Placental pericyte (primary cell): ENCODE measurements at places on chromosomes 5 and 9. TPM values are rescaled to one million over a fixed set of nuclear protein-coding genes. Genes with fewer than 3 reads are reported as not detected.

The LCN12 gene
- 0.88 TPM in 1 of 2 replicates, not detected in the other for total RNA-seq

The TMC1 gene
- total RNA-seq = 0.86 TPM in 1 of 2 replicates, not detected in the other

The TICAM2 gene
- 1.1 and 9.7 TPM in 2 replicates for total RNA-seq

The TRAF1 gene
- 1.1 and 1.7 TPM in 2 replicates for total RNA-seq

The PPP3R2 gene
- not detected in 2 replicates for total RNA-seq

The PCDHGB1 gene
- 1.8 and 1.9 TPM in 2 replicates for total RNA-seq

The ACOT12 gene
- 0.57 and 0.66 TPM in 2 replicates for total RNA-seq

The KIAA1958 gene
- total RNA-seq = 1.5 and 1.7 TPM in 2 replicates

The UNC13B gene
- 28.9 and 35.4 TPM in 2 replicates for total RNA-seq

The SPINK4 gene
- 1.3 and 1.8 TPM in 2 replicates for total RNA-seq

The ARID3C gene
- total RNA-seq = 0.22 TPM in 1 of 2 replicates, not detected in the other

The RNF180 gene
- total RNA-seq = 1.0 and 1.3 TPM in 2 replicates

The SNCB gene
- 0.14 TPM in 1 of 2 replicates, not detected in the other for total RNA-seq

The ANKDD1B gene
- total RNA-seq = 0.44 TPM in 1 of 2 replicates, not detected in the other

The PCDHB2 gene
- 0.22 and 0.29 TPM in 2 replicates for total RNA-seq

The PDGFRB gene
- total RNA-seq = 114 and 359 TPM in 2 replicates

The RNF208 gene
- 0.22 and 0.43 TPM in 2 replicates for total RNA-seq

The DBH gene
- total RNA-seq = not detected in 2 replicates

The FOXD4L5 gene
- total RNA-seq = 0.14 TPM in 1 of 2 replicates, not detected in the other

The AK8 gene
- total RNA-seq = 0.14 and 0.66 TPM in 2 replicates

The SLC4A9 gene
- not detected in 2 replicates for total RNA-seq

The ARHGAP26 gene
- total RNA-seq = 2.6 and 3.1 TPM in 2 replicates

The LRRC26 gene
- not detected in 2 replicates for total RNA-seq

The CCL27 gene
- total RNA-seq = not detected in 2 replicates

The NUTM2G gene
- not detected in 2 replicates for total RNA-seq

The RUSC2 gene
- total RNA-seq = 46.4 and 47.1 TPM in 2 replicates

The RPL37 gene
- total RNA-seq = 248 and 501 TPM in 2 replicates
